ENCODE measurements at places on chromosomes 1 and 21.

- DNase-seq = no peak
These were observed 85.4 kb downstream of the TOMM20 start for GRCh38 chr1:235043234-235043633.

DNA sequence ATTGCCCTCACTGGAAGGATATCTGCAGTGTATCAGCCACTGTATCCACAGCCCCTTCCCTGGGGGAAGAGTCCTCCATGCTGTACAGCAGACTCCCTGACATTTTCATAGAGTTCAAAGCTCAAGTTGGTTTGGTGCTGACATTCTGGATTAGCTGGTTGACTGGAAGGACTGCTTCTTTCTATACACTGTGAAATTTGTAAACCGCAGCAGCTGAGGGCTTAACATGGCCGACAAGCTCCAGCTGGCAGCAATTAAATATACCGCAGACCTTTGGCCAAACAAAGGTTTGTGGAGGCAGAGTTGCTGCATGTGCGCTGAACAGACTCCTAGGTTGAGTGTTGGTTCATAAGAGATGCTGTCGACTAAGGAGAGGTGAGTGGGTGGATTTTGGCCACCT, 126.4 kb downstream of the DHRS3 start:
- DNase-seq = no peak

DNA sequence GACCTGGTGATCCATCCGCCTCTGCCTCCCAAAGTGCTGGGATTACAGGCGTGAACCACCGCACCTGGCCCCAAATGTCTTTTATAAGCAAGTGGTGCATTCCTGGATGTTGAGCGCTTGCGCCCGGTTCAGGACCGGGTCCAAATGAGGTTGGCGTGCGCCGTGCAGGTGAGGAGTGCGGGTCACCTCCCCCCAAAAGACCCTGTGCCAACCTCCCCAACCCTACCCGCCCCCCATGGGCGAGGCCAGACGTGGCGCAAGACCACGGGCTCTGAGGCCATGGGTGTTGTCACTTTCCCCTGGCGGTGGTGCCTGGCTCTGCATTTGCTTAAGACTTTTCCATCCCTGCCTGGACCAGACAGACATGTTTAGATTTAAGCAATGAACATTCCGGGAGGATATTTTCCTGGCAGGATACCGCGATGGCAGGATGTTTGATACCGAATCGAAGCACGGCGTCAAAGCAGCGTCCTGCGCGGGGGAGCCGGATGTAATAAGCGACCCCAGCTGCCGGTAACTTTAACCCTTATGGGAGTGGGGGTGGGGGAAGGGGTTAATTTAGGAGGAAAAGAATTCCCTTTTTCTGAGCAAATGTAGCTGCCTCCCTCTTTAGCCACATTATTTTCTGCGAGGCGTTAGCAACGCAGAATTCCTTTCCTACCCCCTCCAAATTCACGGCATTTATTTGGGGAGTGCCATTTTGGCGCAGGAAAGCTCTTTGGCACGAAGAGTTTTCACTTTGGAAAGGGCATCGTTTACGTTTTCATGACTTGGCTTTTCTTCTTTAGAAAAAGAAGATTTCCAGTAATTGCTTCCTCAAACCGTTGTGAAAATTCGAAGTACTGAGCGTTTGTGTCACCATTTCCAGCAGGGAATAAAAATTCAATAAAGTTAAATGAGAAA, 27.8 kb upstream of the RNF187 start:
- DNase-seq = peak; percentile 78

DNA sequence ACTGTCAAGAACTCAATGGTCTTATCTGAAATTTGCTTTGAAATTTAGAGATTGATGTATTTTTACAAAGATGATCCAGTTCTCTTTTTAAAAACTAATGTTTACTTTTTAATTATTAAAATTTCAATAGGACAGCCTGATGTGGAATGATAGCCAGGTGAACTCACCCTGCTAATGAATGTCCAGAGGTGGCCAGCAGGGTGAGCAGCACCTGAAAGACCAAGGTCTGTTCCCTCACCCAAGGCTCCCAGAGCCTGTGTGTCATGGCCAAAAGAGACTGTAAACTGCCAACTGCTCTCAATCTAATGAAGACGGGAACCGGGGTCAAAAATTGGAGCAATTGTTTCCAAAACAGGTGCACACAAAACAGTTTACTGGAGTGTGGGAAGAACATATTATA, 340.4 kb downstream of the DISC1 start:
- DNase-seq = peak; percentile 21

GRCh38 chr1:242146652-242147051, 147.8 kb upstream of the MAP1LC3C start:
- no peak for DNase-seq

DNA sequence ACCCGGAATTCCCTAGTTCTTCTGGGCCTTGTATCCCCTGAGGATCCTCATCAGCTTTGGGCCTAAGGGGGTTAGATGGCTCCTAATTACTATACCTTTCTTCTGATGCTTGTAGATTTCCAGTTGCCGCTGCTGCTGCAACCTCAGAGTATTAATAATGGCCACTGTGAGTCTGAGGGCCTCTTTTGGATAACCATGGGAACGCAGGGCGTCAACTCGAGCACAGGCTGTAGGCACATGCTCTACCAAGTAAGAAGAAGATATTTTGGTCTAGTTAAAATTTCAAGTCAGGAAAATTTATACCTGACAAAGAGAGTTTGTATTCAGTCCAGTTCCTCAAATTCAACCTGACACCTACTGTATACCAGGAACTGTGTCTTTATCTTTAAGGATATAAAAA, 28.2 kb downstream of the UROD start:
- no peak for DNase-seq

- DNase-seq = peak; percentile 35
These were observed 2.0 kb upstream of the PIP5K1A start for GRCh38 chr1:151196292-151196800.

DNA sequence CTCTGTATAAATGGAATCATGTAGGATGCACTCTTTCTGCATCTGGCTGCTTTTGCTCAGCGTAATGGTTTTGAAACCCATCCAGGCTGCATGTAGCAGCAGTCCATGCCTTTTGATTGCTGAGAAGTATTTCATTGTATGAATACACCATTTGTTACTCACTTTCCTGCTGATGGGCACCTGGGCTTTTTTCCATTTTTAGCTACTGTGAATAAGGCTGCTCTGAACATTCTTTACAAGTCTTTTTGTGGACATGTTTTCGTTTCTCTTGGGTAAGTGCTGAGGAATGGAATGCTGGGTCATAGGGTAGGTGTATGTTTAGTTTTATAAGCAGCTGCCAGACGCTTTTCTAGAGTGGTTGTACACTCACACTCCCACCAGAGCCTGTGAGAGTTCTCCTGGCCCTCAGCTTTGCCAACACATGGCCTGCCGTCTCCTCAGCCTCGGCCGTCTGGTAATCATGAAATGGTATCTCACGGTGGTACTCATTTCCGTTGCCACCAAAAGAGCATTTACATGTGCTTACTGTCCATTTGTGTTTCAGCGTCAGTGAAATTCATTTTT, 22.7 kb downstream of the SLX9 start:
- DNase-seq = no peak

DNA sequence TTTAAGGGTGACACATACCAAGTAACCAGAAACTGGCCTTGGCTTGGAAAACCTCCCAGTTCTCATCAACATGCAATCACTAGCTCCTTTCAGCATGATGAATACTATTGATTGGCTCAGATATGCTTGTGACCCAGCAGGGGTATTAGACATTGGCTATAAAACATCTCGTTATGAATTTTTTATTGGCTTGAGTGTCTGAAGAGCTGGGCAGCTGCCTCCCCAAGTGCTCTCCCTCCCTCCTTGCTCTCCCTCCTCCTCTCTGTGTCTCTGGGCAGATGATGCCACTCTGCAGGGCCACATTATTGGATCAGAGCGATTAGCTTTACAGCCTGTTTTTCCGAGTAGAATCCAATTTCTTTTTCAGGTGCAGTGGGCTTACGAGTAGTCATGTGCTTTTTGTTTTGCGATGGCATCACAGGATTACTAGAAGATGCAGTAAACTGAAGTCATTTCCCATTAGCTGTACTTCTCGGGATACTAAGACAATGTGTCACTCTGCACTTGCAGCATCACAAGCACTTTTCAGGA, 79.3 kb upstream of the ATF3 start:
- DNase-seq = no peak

GRCh38 chr1:19720973-19721372, 56.3 kb downstream of the HTR6 start:
- no peak for DNase-seq

- no peak for DNase-seq
These were observed 28.4 kb upstream of the LIN9 start for GRCh38 chr1:226337276-226337875.

DNA sequence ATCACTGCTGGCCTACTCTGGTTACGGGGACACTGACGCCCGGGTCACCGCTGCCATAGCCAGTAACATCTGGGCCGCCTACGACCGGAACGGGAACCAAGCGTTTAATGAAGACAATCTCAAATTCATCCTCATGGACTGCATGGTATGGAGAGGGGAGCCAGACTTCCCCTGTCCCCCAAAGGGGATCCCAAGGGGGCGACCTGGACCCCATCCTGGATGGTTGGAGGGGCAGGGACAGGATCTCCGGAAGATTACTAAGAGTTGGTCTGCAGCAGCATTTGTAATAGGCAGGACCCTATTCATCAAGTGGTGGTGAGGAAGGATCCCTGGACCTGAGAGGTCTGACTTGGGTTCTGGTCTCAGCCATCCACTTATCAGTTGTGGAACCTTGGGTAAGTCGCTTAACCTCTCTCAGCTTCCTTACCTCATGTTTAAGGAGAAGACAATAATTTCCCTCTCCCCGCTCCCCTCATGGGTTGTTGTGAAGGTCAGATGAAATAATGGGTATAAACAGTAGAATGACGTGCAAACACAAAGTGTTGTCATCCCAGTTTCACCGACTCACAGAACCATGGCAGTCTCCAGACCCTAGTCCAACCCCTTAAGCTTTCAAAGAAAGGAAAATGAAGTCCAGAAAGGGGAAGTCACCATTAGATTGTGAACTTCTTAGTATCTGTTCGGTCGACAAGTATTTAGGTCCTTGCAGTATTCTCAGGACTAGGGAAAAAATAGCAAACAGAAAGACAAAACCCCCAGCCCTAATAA, 883 bp downstream of the LAMTOR2 start:
- DNase-seq = no peak

- DNase-seq = no peak
These were observed 66.7 kb downstream of the XCL1 start for GRCh38 chr1:168643152-168643551.

- DNase-seq = peak; percentile 88
These were observed 1.6 kb downstream of the SPEN start for GRCh38 chr1:15848929-15849774.

GRCh38 chr1:209926045-209926444, 12.0 kb upstream of the SYT14 start:
- no peak for DNase-seq

GRCh38 chr1:150815871-150816270, 7.8 kb upstream of the CTSK start:
- no peak for DNase-seq

- DNase-seq = no peak
These were observed 683 bp upstream of the DMAP1 start for GRCh38 chr1:44212355-44213221.

DNA sequence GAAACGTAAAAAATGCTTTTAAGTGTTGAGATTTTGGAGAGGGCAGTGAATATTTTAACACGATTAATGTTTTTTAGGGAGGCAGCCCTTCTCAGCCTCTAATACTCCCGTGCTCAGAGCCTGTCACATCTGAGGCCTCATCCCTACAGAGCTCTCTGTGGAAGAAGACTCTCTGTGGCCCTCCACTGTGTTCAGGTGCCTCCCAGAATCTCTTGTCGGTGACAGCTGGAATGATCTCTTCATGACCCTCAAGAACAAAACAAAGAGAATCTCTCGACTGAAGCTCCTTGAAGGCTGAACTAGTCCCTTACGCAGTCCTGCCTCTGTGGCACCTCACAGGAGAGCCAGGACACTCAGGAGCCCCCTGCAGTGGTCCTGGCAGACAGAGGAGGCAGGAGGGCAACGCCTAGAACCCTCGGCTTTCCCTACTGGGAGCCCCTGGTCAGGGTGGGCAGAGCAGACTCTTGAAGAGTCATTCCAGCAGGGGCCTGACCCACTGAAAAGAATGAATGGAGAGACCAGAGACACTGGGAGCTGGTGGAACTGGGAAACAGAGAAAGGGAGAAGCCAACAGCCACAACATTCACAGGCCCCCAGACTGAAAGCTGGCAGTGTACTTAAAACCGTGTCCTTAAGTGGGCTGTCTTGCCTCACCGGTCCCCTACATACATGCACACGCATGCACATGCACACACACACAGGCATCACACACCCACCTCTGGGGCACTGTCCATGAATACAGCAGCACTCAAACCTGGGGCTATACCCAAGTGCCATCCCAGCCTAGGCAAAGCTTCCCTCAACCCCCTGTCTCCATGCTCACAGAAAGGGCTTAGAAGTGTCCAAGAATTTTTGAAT, 67.5 kb upstream of the ANGPTL1 start:
- no peak for DNase-seq

GRCh38 chr1:29235955-29236711, at the start of gene PTPRU:
PTPRU (plus strand) TSS chr1:29236522; CDS start chr1:29236645, 123 bp downstream.
- DNase-seq = peak; percentile 85

DNA sequence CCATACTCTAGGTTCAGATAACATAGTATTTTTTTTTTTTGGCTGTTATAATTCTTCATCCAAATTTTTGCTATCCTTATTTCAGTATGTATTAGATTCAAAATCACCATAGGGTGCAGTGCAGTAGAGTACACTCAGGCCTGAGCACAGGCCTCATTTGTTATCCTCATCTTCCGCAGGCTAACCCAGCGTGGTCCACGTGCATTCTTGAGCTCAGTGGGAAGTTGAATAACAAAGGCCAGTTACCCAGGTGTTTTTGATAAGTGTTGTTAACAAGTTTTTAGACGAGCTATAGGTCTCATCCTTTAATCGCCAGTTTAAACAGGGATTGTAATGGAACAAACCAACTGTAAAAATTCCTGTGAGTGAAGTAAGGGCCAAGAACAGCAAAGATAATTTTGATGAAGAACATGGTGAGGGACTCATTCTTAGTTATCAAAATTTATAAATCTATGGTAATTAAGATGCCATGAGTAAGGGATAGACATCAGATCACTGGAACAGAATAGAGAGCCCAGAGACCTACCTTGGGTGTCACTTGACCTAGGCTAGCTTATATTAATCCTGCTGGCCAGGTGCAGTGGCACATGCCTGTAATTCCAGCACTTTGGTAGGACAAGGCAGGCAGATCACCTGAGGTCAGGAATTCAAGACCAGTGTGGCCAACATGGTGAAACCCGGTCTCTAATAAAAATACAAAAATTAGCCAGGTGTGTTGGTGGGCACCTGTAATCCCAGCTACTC, 22.0 kb downstream of the FLVCR1 start:
- no peak for DNase-seq

DNA sequence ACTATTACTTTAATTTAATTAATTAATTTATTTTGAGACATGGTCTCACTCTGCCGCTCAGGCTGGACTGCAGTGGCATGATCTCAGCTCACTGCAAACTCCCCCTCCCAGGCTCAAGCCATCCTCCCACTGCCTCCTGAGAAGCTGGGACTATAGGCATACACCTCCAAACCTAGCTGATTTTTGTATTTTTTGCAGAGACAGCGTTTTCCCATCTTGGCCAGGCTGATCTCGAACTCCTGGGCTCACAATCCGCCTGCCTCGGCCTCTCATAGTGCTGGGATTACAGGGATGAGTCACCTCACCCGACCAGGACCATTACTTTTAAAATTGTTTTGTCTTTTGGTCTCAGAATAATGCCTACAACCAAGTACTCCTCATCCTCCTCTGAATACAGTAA, 15.6 kb downstream of the YY1AP1 start:
- no peak for DNase-seq
